ENCODE measurements at places on chromosomes 16 and 17.
A peak's percentile ranks its signal among the peaks of the same experiment; 100 is the strongest.

- no peak for DNase-seq
These were observed 17.5 kb downstream of the UNC13D start for GRCh38 chr17:75826561-75827307.

DNA sequence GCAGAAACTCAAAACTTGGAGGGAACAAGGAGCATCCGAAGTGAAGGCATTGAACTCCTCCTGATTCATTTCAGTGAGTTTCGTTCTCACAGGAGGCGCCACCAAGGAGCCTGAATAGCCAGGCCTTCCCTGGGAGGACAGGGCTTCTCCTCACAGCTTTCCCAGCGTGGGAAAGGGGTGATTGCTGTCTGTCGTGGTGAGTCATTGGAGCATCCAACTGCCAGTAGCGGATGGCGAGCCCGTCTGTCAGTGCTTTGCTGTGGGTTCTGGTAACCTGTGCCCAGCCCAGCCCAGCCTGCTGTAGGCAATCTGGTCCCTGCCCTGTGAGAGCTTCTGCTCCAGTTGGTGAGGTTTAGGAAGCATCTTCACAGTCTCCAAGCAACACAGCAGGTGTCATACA is 28.3 kb downstream of the PLCD3 start:
- DNase-seq: no peak

- no peak for DNase-seq
These were observed 58.0 kb downstream of the GOSR1 start for GRCh38 chr17:30534938-30535921.

DNA sequence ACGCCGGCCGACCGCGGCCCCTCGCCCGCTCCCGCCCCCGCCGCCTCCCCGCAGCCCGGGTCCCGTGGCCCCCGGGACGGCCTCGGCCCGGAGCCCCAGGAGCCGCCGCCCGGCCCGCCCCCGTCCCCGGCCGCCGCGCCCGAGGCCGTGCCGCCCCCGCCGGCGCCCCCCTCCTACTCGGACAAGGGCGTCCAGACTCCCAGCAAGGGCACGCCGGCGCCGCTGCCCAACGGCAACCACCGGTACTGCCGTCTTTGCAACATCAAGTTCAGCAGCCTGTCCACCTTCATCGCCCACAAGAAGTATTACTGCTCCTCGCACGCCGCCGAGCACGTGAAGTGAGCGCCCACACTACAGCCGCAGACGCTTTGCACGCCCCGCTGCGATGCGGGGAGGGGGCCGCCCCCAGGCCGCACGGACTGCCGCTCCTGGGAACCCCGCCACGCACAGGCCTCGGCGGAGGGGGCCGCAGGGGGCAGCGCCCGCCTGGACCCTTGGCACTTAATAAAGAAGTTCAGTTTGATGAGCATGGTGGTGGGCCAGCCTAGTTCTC is 35.5 kb upstream of the ZC3H18 start:
- peak; percentile 83 for DNase-seq

DNA sequence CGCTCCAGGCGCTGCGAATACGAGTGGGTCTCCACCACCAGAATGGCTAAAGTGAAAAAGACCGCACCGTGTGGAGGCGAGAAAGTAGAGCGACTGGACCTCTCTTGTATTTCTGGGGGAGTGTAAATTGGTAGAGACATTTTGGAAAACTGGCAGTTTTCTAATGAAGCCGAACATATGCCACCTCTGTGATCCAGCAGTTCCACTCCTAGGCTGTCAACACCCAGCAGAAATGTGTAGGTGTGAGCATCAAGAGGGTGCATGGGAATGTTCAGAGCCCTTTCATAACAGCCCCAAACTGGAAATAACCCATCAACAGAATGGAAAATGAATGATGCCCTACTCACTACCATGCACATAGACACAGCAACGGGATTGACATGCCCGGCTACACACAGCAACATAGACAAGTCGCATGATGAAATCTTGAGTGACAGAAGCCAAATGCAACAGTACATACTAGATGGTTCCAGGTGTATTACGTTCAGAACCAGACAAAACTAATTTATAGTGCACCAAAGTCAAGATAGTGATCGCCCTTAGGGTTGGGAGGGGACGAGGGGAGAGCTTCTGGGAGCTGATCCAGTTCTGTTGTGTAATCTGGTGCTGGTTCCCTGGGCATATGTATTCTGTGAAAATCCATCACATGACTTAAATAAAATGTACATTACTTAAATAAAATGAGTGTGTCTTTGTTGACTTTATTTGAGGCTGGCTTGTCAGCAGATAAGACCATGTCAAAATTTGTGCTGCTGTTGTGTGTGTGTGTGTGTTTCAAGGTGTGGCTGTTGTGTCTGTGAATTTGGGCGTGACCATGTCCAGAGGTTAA is 877 bp upstream of the BCL7C start:
- DNase-seq: no peak

- DNase-seq: no peak
These were observed 28.7 kb upstream of the MMD start for GRCh38 chr17:55450232-55450825.

All from AG08396 (cell line).